ENCODE measurements at places on chromosomes 3 and 15.

GRCh38 chr3:47265725-47266428, 16.7 kb downstream of the KIF9 start:
- DNase-seq, result no peak

- DNase-seq, result no peak
Observed at GRCh38 chr3:163722405-163722804, 1355.9 kb downstream of the SI start.

DNA sequence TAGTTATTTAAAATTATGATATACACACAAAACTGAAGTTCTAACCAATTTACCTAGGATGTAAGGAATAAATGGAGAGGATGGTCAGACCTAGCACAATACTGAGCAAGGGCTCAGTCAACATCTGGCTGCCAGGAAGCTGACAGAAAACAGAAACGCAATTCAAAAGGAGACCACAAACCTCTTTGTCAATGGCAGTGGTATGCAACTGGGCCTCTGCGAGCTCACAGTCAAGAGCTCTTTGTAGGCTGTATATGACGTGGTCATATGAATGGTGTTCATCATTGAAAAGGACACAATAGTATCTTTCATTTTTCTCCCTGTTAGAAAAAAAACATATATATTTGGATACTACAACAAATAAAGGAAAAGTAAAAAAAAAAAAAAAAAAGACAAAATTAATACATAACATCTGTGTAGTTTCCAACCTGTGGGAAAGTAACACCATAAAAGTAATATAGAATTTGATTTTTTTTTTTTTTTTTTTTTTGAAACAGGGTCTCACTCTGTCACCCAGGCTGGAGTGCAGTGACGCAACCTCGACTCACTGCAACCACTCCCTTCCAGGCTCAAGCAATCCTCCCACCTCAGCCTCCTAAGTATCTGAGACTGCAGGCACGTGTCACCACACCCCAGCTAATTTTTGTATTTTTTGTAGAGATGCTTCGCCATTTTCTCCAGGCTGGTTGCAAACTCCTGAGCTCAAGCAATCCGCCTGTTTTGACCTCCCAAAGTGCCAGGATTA, 37.9 kb downstream of the UBR1 start:
- DNase-seq, result no peak

- no peak for DNase-seq
Observed at GRCh38 chr3:52218454-52218853, 7.0 kb downstream of the TLR9 start.

DNA sequence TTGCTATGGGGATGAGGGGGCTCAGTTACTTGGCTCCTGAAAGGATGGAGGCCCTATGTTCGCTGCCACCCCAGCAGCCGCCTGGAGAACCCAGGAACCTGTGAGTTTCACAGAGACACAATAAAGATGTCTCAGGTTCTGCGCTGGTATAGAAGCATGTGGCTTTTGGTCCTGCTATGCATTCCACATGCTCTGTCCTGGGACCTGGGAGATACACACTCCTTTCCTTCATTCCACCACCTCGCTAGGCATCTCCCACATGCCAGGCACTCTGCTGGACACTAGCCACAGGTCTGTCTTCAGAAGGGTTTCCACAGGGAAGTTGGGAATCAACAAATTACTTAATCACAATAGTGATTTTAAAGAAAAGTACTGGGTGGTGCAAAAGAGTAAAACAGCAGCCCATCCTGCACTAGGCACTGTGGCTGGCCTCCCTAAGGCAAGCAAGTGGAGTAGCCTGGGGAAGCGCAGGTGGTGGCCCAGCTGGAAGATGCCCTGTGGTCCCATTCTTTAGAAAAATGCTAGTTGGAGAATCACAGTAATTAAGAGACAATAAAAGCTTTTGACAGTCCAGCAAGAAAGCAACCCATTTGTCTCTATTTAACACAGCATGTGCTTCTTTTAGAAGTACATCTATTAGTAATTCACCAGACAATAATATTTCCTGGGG, 408.9 kb upstream of the WNT5A start:
- no peak for DNase-seq

GRCh38 chr3:120370463-120370862, 21.3 kb upstream of the LRRC58 start:
- DNase-seq, result no peak

- DNase-seq, result no peak
Observed at GRCh38 chr15:48858401-48858800, 19.5 kb upstream of the EID1 start.

GRCh38 chr15:99707473-99708270, 25.6 kb downstream of the LYSMD4 start:
- no peak for DNase-seq

GRCh38 chr3:183253528-183254486, 754 bp downstream of the B3GNT5 start:
- DNase-seq, result no peak

DNA sequence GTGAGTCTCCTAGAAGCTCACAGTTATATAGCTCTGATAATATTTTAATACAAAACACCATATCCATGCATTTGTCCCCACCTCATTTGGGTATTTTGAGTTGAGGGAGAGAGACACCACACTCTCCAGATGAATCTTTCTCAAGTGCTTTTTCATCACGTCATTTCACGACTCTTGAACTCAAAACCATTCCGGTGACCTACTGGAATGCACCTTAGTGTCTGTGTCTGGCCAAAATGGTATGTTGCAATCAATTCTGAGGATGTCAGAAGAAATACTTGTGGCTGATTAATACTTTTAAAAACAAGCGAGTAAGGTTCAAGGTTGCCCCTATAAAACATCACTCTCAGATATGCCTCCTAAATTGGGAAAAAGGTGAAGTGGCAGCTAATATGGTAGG, 352.6 kb upstream of the ICE2 start:
- DNase-seq, result no peak

GRCh38 chr3:24128199-24129005, 183.3 kb downstream of the NR1D2 start:
- DNase-seq, result no peak

- no peak for DNase-seq
Observed at GRCh38 chr15:66944121-66944520, 121.3 kb upstream of the SMAD3 start.

DNA sequence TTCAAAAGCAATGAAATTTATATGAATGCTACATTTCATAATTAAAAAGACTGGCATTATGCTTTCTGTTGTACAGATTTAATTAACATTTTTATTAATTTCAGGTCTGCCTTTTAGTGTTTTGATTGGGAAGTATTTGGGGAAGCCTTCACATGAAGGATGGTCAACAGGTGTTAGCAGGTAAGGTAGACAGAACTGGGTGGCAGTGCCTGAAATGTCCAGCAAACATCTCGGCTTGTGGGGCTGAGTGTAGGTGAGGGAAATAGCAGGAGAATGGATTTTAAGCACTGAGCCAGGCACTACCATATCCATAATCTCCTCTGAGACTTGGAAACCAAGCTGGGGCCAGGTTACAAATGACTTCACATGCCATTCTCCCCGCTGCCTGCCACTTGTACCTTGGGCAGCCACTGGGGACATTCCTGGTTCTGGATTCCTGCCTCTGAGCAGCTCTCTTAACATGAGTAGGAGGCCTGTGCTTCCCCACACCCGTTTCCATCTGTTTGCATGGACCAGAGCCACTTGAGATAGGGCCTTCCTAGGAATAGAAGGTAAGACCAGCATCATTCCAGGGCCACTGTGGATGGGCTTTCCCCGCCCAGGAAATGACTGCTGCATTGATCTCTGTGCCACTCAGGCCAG, 125.9 kb upstream of the HES1 start:
- DNase-seq, result no peak

DNA sequence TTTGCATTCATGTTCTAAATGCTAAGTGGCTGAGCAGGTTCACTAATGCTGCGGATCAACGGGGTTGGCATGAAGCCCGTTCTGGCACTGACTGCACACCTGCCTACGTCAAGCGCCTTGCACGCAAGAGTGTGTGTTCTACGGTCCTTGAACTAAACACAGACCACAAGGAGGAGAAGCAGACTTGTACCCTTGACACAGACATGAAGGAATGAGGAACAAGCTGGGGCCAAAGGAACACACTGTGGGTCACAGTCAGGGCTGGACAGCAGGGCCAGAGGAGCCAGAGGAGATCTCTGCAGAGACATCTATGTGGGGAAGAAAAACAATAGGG, 48.0 kb upstream of the LDHAL6B start:
- DNase-seq, result no peak

DNA sequence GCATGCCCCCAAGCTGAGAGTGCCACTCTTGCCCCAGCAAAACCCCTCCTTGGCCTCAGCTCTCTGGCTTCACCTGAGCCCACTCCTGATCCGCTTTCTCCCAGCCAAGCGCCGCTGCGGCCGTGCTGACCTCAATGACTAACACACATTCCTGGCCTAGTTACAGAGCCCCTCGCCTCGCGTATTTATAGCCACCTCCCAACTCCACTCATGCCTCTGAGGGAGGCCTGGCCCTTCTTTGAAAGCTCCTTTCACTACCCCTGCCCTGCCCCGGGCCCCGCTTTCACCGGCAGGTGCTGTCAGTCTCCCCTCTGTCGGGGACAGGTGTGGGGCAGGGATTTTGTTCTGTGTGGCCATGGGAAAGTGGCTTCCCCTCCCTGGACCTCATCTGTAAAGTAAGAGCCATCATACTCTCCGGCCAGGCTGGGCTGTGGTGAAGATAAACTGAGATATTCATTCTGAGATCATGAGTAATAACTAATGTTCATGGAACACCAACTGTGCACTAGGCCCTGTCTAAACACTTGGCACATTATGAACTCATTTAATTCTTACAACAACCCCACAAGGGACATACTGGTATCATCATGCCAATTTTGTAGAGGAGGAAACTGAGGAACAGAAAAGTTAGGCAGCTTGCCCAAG, 13.2 kb upstream of the ATP2B2 start:
- DNase-seq, result no peak

GRCh38 chr3:72629191-72629631, 219.0 kb downstream of the SHQ1 start:
- DNase-seq, result no peak

DNA sequence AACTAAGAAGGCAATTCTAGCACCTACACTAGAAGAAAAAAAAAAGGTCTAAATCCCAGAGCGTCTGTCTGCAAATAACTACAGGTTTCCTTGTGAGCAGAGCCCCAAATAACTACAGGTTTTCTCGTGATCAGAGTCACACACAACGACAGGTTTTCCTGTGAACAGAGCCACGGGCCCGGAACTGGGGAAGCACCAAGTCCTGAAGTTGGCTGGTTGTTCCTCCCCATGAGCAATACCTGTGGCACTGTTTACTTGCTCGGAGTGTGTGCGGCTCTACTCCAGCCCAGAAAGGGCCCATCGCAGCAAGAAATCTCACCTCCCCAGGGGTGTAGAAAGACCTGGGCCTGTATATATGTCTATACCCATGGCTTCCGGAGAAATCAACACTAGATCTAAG, 644 bp upstream of the MASP1 start:
- no peak for DNase-seq

DNA sequence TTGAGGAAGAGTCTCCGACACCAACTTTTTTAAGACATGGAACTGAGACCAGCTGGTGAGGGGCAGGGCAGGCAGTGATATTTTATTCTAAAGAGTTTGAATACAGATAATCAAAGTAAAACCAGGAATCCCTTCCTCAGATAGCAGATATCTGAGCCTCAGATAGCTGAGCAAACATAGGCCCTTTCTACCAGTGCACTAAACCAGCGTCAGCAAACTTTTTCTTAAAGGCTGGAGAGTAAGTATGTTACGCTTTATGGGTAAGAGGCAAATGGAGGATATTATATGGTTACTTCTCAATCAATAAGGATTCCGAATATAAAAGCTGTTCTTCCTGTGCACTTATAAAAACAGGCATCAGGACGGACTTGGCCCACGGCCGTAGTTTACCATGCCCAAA, 73.9 kb downstream of the WNT5A start:
- no peak for DNase-seq

GRCh38 chr3:99854756-99855298, 37.2 kb downstream of the CMSS1 start:
- DNase-seq, result no peak

DNA sequence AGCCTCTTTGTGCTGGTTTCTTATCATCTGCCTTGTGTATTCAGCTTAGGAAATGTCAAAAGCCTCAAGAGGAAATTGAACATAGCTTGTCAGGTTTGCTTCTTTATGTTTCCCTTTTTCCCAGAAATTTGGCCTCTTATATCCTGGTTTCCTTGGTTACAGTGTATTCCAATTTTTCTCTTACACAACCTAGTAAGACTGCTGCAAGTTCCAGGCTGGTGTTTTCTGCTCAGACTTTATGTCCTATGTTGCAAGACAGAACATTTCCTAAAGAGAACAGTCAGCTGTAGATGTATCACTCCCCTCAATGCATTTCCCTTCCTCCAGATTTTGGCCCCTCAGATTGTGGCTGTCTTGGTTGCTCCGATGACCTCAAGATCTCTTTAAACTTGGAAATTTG, 102.5 kb downstream of the SH3GL3 start:
- no peak for DNase-seq

GRCh38 chr3:123285479-123285878, 83.7 kb downstream of the SEC22A start:
- no peak for DNase-seq

- no peak for DNase-seq
Observed at GRCh38 chr15:72116731-72117485, 1.0 kb downstream of the MYO9A start.

DNA sequence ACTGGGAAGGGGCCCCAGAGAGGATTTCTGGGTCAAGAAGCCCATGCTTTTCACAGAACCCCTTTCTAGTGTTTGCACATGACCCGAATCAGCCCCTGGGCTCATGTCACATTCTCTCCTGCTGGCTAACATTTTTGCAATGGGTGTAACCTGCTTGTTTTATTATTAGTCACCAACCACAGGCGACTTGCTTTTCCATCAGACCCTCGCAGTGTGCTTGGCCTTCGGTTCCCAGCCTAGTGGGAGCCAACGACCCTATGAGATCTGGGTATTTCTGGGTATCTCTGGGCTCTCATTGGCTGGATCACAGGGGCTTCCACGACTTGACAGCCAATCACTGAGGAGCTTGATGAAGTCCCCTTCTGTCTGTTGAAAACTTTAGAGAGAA, 11.0 kb upstream of the FBLN2 start:
- no peak for DNase-seq

- no peak for DNase-seq
Observed at GRCh38 chr15:33200903-33201302, 6.4 kb upstream of the FMN1 start.

- DNase-seq, result no peak
Observed at GRCh38 chr3:113263020-113263419, 51.7 kb downstream of the BOC start.

GRCh38 chr15:64507293-64507802, 47.0 kb downstream of the ZNF609 start:
- no peak for DNase-seq

GRCh38 chr3:120634539-120634938, 38.4 kb downstream of the NDUFB4 start:
- DNase-seq, result no peak

- no peak for DNase-seq
Observed at GRCh38 chr15:84761607-84762131, 13.3 kb downstream of the ZNF592 start.

DNA sequence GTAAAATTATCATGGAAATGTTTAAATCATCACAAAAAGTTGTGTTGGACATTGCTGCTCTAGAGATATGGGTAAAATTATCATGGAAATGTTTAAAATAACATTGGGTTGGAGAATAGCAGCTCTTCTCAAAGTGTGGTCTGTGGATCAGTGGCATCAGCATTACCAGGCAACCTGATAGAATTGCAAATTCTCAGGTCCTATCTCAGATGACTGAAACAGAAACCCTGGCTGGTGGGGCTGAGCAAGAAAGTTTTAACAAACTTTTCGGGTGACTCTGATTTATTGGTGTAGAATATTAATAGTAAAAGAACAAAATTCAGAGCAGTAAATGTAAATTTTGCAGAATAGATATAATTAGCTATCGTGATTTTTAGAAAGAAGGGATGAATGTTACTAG, 28.9 kb downstream of the NXPE3 start:
- no peak for DNase-seq

GRCh38 chr3:127867986-127868385, 45.7 kb upstream of the MGLL start:
- DNase-seq, result no peak

All from activated CD8-positive, alpha-beta memory T cell treated with anti-CD3 and anti-CD28 coated beads for 1 hour (primary cell).